ENCODE measurements at places on chromosomes 6 and 20.

GRCh38 chr20:48350313-48350988 lies 477.3 kb downstream of the PREX1 start:
- no peak for DNase-seq
- no peak overlapping the region for H3K27ac ChIP-seq
- peaks cover 16% of the 10 kb centered on the region for H3K27me3 ChIP-seq
- no peaks in the 10 kb centered on the region for H3K4me1 ChIP-seq
- H3K4me3 ChIP-seq = no peak overlapping the region

DNA sequence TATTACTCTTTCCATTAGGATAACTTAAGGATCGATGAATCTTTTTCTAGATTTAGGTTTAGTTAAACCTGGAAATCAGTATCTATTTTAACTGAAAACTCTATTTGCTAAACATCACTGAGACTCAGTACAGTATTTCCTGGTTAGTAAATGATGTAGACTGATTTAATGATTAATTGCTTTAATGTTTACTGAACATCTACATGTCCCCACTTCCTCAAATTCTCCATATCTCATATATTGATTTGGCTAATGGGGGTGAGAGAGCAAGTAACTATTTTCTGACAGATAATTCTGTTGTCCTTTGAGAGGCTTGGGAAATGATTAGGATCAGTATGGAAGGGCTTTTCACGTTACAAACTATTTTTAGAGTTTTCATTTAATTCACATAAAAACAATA lies 10.3 kb downstream of the MKKS start:
- peaks cover 23% of the 10 kb centered on the region for H3K36me3 ChIP-seq
- no peak overlapping the region for H3K4me3 ChIP-seq
- H3K27ac ChIP-seq = no peak overlapping the region
- no peaks in the 10 kb centered on the region for H3K27me3 ChIP-seq
- peaks cover 1% of the 10 kb centered on the region for H3K4me1 ChIP-seq

GRCh38 chr6:81382852-81383251 lies 369.6 kb downstream of the TENT5A start:
- no peak overlapping the region for H3K4me3 ChIP-seq
- DNase-seq = peak; percentile 38
- H3K36me3 ChIP-seq = no peaks in the 10 kb centered on the region
- H3K27ac ChIP-seq = no peak overlapping the region
- no peaks in the 10 kb centered on the region for H3K27me3 ChIP-seq

GRCh38 chr6:157227202-157228166 lies 95.8 kb downstream of the TMEM242 start:
- H3K4me1 ChIP-seq = peaks cover 6% of the 10 kb centered on the region
- H3K27ac ChIP-seq = no peak overlapping the region
- peaks cover 15% of the 10 kb centered on the region for H3K27me3 ChIP-seq
- H3K36me3 ChIP-seq = peaks cover 6% of the 10 kb centered on the region

GRCh38 chr6:145312481-145312880 lies 422.8 kb downstream of the EPM2A start:
- no peaks in the 10 kb centered on the region for H3K36me3 ChIP-seq
- H3K27ac ChIP-seq = no peak overlapping the region
- H3K27me3 ChIP-seq = no peaks in the 10 kb centered on the region
- no peak for DNase-seq
- H3K4me3 ChIP-seq = no peak overlapping the region
- peaks cover 3% of the 10 kb centered on the region for H3K4me1 ChIP-seq

GRCh38 chr6:89637960-89638319 lies 607 bp downstream of the LYRM2 start:
- H3K36me3 ChIP-seq = peaks cover 5% of the 10 kb centered on the region
- no peaks in the 10 kb centered on the region for H3K27me3 ChIP-seq
- no peaks in the 10 kb centered on the region for H3K4me1 ChIP-seq
- DNase-seq = no peak
- peak overlapping the region; percentile 42 for H3K4me3 ChIP-seq
- peak overlapping the region; percentile 64 for H3K27ac ChIP-seq

GRCh38 chr6:53136000-53136609 lies 12.5 kb downstream of the GCM1 start:
- DNase-seq = no peak
- no peaks in the 10 kb centered on the region for H3K4me1 ChIP-seq
- H3K4me3 ChIP-seq = no peak overlapping the region
- H3K27ac ChIP-seq = no peak overlapping the region
- H3K27me3 ChIP-seq = peaks cover 11% of the 10 kb centered on the region

- DNase-seq = no peak
- no peak overlapping the region for H3K27ac ChIP-seq
- peaks cover 5% of the 10 kb centered on the region for H3K4me1 ChIP-seq
- no peaks in the 10 kb centered on the region for H3K36me3 ChIP-seq
Observed at GRCh38 chr20:64241061-64241460, 14.5 kb upstream of the PCMTD2 start.

DNA sequence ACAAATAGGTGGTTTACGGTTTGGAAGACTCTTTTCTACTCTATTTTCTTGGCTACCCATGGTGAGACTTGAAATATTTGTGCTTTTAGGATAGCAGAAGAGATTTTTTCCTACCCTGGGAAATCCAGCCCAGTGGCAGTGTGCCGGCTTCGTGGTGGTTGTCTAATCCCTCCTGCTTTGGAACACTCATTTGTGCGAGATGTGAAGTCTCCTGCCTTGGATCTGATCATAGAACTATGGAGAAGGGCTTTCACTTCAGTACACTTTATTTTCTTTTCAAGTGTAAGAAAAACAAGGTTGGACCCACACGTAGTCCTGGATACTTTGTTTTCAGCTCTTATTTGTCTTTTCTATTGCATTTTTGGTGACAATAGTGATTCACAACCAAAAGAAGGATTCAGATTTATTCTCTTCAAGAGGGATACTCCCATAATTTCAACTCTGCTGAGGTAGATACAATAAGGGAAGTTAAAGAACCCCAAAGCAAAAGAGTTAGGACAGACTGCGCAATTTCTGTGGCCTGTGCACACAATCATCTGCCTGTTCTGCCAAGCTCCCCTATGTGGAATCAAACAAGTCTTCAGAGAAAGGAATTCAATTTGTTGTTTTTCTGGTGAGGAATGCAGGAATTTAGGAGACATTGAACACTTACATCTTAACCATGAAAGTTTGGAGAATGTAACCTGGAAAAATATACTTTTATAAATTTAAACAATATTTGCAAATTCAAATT lies 413.2 kb downstream of the GJA1 start:
- no peak overlapping the region for H3K27ac ChIP-seq
- no peak for DNase-seq
- no peaks in the 10 kb centered on the region for H3K36me3 ChIP-seq
- H3K27me3 ChIP-seq = no peaks in the 10 kb centered on the region

DNA sequence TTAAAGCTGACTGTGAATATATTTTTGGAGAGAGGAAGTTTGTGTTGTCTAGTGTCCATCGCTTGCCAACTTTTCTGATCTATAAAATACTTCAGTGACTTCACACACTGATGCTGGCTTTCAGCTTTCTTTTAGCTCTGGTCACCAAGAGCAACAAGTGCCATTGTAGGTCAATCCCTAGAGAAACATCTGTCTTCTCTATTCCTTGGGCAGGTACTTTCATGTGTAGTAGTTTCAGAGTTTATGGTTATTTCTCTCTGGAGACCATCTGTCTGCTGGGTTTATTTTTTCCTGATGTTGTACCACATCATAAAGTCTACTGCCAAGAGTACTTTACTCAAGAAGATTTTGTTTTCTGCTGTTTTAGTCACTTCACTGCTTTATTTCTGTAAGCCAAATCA lies 249.9 kb downstream of the KHDC1L start:
- H3K27ac ChIP-seq = no peak overlapping the region
- no peaks in the 10 kb centered on the region for H3K36me3 ChIP-seq
- H3K4me3 ChIP-seq = no peak overlapping the region
- DNase-seq = no peak

DNA sequence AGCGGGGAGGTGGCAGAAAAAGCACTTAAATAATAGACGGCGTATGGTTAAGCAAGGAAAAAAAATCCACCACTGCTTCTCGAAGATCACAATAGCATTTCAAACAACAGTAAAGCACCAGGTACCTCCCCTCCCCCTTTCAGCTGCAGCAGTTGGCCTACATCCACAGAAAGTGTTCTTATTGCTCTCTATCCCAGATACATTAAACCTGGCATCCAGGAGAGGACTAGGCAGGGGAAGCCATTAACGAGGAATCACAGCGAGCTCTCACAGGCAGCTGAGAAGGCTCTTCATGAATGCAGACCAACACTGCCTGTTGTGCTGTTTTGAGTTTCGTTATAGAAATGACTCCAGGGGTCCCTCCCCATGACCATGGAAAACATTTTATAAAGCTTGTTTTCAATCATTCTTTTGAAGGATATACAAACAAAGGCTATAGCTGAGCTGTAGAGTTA lies 11.8 kb downstream of the FYN start:
- no peaks in the 10 kb centered on the region for H3K27me3 ChIP-seq
- no peaks in the 10 kb centered on the region for H3K36me3 ChIP-seq
- peaks cover 2% of the 10 kb centered on the region for H3K4me1 ChIP-seq
- no peak overlapping the region for H3K4me3 ChIP-seq

GRCh38 chr6:21748343-21749056 lies 154.9 kb downstream of the SOX4 start:
- H3K27ac ChIP-seq = no peak overlapping the region
- no peak overlapping the region for H3K4me3 ChIP-seq
- H3K36me3 ChIP-seq = no peaks in the 10 kb centered on the region
- no peak for DNase-seq
- H3K27me3 ChIP-seq = no peaks in the 10 kb centered on the region

GRCh38 chr6:127341471-127342202 lies 1.8 kb downstream of the ECHDC1 start:
- H3K27ac ChIP-seq = peak overlapping the region; percentile 89
- H3K4me3 ChIP-seq = peak overlapping the region; percentile 92

GRCh38 chr6:26175428-26176181 lies 88.4 kb downstream of the HFE start:
- H3K36me3 ChIP-seq = no peaks in the 10 kb centered on the region
- peak; percentile 83 for DNase-seq
- H3K27ac ChIP-seq = no peak overlapping the region
- no peak overlapping the region for H3K4me3 ChIP-seq
- H3K27me3 ChIP-seq = no peaks in the 10 kb centered on the region

GRCh38 chr20:38842026-38842425 lies 36.5 kb downstream of the PPP1R16B start:
- no peaks in the 10 kb centered on the region for H3K4me1 ChIP-seq
- peaks cover 56% of the 10 kb centered on the region for H3K27me3 ChIP-seq
- H3K4me3 ChIP-seq = no peak overlapping the region
- DNase-seq = no peak
- no peaks in the 10 kb centered on the region for H3K36me3 ChIP-seq

DNA sequence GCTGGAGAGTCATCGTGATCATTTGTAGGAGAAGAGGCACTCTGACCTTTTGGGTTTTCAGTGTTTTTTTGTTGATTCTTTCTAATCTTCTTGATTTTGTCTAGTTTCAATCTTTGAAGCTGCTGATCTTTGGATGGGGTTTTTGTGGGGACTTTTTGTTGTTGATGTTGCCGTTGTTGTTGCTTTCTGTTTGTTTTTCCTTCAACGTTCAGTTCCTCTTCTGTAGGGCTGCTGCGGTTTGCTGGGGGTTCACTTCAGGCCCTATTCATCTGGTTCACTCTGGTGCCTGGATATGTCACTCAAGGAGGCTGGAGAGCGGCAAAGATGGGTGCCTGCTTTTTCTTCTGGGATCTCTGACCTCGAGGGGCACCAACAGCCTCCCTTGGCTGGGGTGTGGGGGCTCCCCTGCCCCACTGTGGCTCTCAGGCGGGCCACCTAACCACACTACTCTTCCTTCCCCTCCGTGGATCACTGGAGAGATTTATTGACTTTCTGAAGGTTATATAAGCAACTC lies 21.5 kb upstream of the TMEM244 start:
- H3K36me3 ChIP-seq = no peaks in the 10 kb centered on the region
- no peak for DNase-seq
- no peaks in the 10 kb centered on the region for H3K4me1 ChIP-seq
- no peaks in the 10 kb centered on the region for H3K27me3 ChIP-seq
- H3K4me3 ChIP-seq = no peak overlapping the region

- H3K4me3 ChIP-seq = no peak overlapping the region
- no peak overlapping the region for H3K27ac ChIP-seq
- H3K36me3 ChIP-seq = no peaks in the 10 kb centered on the region
- DNase-seq = peak; percentile 13
- H3K27me3 ChIP-seq = no peaks in the 10 kb centered on the region
Observed at GRCh38 chr6:90008908-90009501, 114.7 kb downstream of the GJA10 start.

- DNase-seq = no peak
- no peak overlapping the region for H3K4me3 ChIP-seq
- H3K4me1 ChIP-seq = peaks cover 3% of the 10 kb centered on the region
- H3K27me3 ChIP-seq = no peaks in the 10 kb centered on the region
- H3K36me3 ChIP-seq = no peaks in the 10 kb centered on the region
- no peak overlapping the region for H3K27ac ChIP-seq
Observed at GRCh38 chr6:13557841-13558240, 16.6 kb upstream of the SIRT5 start.

- peak; percentile 45 for DNase-seq
- H3K36me3 ChIP-seq = no peaks in the 10 kb centered on the region
- H3K4me1 ChIP-seq = peaks cover 3% of the 10 kb centered on the region
- H3K27ac ChIP-seq = no peak overlapping the region
- no peaks in the 10 kb centered on the region for H3K27me3 ChIP-seq
Observed at GRCh38 chr6:2542858-2543218, 207.9 kb downstream of the MYLK4 start.

GRCh38 chr20:37350649-37351574 lies 5.0 kb downstream of the SRC start:
- DNase-seq = no peak
- no peak overlapping the region for H3K27ac ChIP-seq
- peaks cover 58% of the 10 kb centered on the region for H3K36me3 ChIP-seq
- no peak overlapping the region for H3K4me3 ChIP-seq
- peaks cover 43% of the 10 kb centered on the region for H3K4me1 ChIP-seq

DNA sequence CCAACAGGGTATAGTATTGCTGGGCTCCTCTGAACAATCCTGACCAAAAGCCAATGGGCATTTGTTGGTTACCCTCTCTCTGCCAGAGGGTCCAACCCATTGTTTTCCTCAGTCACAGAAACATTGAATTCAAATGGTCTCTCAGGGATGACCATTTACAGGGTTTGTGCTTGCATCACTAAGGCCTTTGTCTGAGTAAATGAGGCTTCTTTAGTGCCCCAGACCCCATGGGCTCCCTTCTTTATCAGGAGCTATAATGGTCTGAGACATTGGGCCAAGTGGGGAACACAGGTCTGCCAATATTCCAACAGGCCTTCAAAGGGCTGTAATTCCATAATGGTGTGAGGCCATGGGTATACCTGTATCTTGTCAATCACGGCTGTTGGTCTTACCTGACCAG lies 27.1 kb downstream of the GSTA2 start:
- H3K27ac ChIP-seq = no peak overlapping the region
- peaks cover 5% of the 10 kb centered on the region for H3K27me3 ChIP-seq
- no peak overlapping the region for H3K4me3 ChIP-seq
- DNase-seq = no peak
- H3K36me3 ChIP-seq = no peaks in the 10 kb centered on the region
- H3K4me1 ChIP-seq = no peaks in the 10 kb centered on the region
